ENCODE measurements at places on chromosomes 6 and 20.

DNA sequence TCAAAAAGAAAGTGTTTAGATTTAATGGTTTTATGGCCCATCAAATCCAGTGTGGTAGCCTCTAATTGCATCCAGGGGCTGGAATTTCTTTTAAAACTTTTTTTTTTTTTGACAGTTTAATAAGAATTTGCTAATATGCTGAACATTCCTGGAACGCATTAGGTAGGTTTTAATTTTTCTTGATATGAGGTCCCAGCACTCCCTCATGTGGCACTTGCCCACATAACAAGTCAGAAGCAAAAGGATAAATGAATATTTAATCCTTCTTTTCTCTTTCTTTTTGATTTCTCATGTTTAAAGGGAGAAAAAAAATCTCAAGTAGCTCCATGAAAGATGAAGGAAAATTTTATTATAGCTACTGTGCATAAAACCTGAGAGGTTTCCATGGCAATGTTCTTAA lies 13.5 kb downstream of the HAO1 start:
- DNase-seq: no peak

GRCh38 chr6:33251395-33252012 lies 20.2 kb downstream of the VPS52 start:
- DNase-seq: no peak

DNA sequence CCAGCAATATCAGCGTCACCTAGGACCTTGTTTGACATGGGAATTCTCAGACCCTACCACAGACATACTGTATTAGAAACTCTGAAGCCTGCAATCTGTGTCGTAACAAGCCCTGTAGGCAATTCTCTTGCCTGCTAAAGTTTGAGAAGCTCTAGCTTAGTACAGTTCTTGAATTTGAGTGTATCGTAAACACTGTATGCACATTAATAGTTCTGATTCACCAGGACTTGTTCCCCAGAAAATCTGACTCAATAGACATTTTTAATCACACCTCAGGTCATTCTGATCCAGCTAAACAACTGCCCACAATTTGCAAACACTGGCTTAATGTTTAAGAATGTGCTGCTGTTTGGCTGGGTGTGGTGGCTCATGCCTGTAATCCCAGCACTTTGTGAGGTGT lies 414.3 kb downstream of the TFAP2A start:
- DNase-seq: no peak

GRCh38 chr6:6665555-6666243 lies 77.2 kb downstream of the LY86 start:
- no peak for DNase-seq

DNA sequence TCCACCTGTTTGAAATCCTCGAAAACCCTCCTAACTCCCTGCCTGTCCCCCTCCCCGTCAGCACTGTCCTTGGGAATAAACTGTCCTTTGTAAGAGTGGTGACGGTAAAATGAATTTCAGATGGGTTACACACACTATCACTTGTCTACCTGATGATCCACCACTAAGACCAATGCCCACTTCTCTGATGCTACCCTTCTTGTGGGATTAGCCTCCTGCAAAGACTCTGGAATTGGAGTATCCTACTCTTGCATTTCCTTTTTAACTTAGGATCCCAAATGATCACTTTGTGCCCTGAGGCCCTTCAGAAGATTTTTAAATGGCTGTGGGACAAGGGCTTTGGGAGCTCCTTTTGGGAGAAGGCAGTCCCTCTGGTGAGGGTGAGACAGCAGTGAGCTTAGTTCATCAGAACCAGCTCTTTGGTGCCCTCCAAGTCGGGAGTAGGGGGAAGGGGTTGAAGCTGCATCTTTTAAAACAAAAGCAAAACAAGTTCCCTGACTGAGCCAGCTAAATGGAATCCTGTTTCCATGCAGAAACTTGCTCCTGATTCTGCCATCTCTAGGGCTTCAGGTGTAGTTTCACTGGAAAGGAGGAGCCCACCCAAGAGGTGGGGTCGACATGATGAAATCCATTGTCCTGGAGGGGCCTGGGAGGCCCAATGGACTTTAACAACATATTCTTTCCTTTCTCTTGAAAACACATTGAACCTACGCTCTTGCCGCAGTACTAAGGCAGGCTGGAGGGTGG lies 86.5 kb downstream of the ASXL1 start:
- DNase-seq: no peak

GRCh38 chr20:53284256-53284655 lies 309.4 kb downstream of the ZNF217 start:
- no peak for DNase-seq

DNA sequence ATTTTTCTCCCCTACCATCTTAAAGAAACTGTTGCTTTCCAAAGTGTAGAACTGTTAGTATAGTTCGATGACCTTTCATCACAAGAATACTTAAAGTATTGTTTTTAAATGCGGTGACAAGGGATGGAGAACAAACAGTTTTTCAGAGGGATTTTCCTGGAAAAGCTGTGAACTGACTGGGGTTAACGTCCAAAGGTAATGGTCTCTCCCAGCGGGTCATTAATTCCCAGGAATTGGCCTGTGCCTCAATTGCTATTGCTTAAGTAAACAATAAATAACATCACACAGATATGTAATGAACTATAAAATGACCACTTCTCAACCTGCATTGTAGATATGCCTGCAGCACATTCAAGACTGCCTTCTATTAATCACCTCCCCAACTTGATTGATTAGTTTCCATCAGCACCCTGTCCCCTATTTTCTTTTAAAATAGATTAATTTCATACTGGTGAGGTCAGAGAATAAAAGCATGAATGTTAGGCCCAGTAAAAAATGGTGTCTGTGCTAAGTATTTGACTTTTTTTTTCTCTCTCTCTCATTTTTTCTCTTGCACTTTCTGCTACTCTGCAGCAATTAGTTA lies 268.2 kb downstream of the SAMD5 start:
- DNase-seq: no peak

- DNase-seq: no peak
Observed at GRCh38 chr6:52210227-52210626, 24.1 kb downstream of the IL17A start.

GRCh38 chr6:35043381-35044130 lies 97.6 kb downstream of the TCP11 start:
- no peak for DNase-seq

- DNase-seq: no peak
Observed at GRCh38 chr6:134080171-134080795, 27.9 kb upstream of the SLC2A12 start.

DNA sequence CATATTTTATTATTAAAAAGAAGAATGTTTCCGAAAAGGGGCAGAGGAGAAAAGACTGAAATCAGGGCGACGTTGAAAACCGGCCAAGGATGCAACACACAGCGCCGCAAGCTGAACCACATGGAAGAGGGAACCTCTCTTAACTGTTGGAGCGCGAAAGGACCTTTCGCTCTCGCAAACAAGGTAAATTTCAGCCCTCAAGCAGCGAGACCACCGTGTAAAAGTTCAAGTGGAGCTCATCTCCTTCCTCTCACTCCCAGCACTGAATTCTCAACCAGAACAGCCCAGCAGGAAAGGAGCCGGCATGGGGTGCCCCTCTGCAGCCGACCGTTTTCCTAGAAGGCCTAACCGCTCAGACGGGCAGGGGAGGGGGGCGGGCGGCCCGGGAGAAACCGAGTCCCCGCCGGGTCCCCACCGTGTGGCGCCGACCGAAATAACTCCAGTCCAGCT lies 621 bp downstream of the GPR63 start:
- no peak for DNase-seq

DNA sequence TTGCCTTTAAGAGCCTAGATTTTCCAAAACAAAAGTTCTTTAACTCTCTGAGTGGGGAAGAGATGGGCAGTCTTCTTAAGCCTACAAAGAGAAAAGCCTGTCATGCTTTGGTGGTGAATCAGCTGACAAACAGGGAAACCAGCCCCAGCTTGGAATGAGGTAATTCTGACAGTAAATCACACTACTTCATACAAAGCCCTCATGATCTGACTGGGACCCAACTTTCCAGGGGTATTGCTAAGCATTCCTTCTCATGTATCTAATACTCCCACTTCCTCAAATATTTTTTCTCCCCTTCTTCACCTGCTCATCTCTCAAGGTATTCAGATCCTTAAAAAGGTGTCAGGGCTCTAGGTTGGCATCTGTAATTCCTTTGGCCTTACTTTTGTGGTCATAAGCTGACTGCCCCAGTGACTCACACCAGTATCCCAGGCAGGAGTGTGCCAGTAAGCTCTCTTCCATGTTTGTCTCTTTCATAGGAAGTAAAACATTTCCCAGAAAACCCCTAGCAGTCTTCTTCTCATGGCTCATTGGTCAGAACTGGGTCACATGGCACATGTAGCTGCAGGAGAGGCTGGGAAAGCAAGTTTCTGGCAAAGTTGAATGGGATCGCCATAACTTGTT lies 15.0 kb upstream of the TBC1D22B start:
- no peak for DNase-seq

DNA sequence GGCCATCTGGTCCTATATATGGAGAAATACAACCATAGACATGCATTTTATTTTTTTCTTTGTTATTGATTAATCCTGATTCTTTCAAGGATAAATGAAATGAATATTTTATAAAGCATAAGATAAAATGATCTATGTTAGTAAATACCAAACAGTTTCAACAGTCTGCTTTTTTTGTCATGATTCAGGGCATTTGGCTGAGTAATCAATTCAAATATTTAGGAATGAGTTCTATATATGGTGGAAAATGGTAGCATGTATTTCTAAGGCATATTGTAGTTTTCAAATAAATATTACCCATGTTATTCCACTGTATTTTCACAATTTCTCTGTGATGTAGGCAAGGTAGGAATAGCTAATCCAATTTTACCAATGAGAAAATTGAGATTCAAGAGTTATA lies 287.5 kb upstream of the FKBP1C start:
- no peak for DNase-seq

GRCh38 chr20:50721881-50722281 lies 9.5 kb upstream of the PARD6B start:
- no peak for DNase-seq

GRCh38 chr6:31797588-31797987 lies 2.0 kb upstream of the VARS1 start:
- DNase-seq: no peak

- peak; percentile 17 for DNase-seq
Observed at GRCh38 chr6:11770546-11771466, 7.8 kb downstream of the ADTRP start.

DNA sequence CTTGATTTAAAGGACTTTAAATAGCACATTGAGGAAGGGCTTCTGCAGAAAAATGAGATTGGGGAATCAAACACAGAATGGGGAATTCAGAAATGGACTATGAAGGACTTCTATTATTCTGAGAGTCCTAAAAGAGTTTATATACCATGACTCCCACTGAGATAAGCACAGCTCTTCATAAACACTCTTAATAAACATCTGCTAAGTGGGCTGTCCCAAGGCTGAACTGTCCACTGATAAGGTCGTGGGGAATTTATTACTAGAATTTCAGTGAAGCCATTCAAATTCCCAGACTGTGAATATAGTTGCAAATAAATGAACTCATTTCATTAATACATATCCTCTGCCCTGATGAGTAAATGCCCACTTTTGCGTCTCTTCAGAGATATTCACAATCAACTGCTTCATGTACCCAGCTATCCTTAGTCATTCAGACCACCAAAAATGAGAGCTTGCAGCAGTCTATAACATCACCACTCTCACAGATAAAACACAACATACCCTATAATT lies 468.2 kb upstream of the RUNX2 start:
- DNase-seq: no peak

DNA sequence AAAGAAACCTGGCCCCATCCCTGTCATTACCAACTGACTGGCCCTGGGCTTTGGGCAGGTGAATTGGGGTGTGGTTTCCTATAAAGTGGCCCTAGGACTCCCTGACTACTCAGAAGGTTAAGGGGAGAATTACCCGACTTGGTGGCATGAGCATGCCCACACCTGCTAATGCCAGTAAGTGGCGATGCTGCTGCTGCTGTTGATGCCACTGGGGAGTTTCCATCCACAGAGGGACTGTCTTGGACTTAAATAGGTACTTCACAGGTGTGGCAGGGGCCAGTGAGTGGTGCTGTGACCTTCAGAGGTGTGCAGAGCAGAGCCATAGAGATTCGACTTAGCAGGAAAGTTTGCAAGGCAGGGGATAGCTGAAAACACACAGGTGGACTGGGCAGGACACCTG lies 32.6 kb upstream of the MDFI start:
- no peak for DNase-seq
